ENCODE measurements at places on chromosomes 6 and 20.
A peak's percentile ranks its signal among the peaks of the same experiment; 100 is the strongest.

- DNase-seq, result peak; percentile 80
Measured at GRCh38 chr6:154154389-154154967, 115.4 kb downstream of the OPRM1 start.

GRCh38 chr20:62834967-62835730, 18.3 kb downstream of the COL9A3 start:
- DNase-seq, result no peak

GRCh38 chr20:53395188-53395923, 198.3 kb downstream of the ZNF217 start:
- no peak for DNase-seq

GRCh38 chr6:135311446-135312200, 130.5 kb downstream of the MYB start:
- no peak for DNase-seq

DNA sequence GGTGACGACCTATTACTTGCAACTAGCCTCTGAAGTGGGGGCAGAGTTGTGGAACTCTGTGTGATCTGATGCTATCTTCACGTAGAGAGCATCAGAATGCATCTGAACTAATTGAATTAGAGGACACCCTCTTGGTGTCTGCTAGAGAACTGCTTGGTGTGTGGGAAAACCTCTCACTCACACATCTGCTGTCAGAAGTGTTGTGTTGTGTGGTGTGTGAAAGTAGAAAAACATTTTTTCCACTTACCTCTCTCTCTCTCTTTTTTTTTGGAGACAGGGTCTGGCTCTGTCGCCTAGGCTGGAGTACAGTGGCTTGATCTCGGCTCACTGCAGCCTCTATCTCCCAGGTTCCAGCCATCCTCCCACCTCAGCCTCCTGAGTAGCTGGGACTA, 90.0 kb downstream of the CHMP4B start:
- DNase-seq, result no peak

- DNase-seq, result peak; percentile 78
Measured at GRCh38 chr20:62804627-62805154, at the start of gene OGFR. TSS of gene OGFR (plus strand) at chr20:62804835. CDS start at chr20:62804860, 25 bp downstream.

GRCh38 chr6:10033223-10033829, 381.5 kb downstream of the TFAP2A start:
- no peak for DNase-seq

DNA sequence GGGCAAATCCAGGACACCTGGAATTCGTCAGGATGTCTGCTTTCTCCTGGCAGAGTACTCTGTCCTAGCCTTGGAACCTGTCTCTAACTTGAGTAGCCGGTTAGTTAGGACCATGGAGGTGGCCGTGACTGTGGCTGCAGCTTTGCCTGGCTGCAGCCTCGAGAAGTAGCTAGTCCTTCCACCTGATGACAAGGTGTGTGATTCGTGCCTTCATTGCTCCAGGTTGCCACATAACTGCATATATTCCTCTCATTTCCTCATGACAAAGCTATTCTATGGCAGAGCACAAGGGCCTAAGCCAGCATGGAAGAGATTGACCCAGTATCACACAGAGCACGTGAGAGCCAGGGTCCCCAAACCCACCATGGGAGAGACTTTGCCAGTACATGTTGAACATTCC, 39.8 kb upstream of the KIF25 start:
- DNase-seq, result no peak

- no peak for DNase-seq
Measured at GRCh38 chr6:132683543-132683942, 24.6 kb upstream of the TAAR1 start.

- DNase-seq, result peak; percentile 35
Measured at GRCh38 chr6:99119109-99120031, 171.6 kb upstream of the FBXL4 start.

DNA sequence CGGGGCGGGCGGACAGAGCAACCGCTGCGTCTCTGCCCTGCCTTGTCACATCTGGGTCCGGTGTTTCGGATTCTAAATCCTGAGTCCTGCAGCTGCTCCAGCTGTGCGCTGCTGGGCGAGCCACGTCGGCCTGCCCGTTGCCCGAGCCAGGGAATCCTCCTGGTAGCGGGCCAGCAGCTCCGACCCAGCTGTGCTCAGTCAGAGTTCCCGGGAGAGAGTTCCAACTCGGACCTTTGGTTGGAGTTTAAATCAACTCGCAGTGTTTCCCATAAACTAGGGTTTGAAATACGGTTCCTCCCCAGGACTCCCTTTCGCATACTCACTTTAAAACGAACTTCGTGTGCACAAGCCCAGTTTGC, 315 bp upstream of the PDE10A start:
- no peak for DNase-seq

DNA sequence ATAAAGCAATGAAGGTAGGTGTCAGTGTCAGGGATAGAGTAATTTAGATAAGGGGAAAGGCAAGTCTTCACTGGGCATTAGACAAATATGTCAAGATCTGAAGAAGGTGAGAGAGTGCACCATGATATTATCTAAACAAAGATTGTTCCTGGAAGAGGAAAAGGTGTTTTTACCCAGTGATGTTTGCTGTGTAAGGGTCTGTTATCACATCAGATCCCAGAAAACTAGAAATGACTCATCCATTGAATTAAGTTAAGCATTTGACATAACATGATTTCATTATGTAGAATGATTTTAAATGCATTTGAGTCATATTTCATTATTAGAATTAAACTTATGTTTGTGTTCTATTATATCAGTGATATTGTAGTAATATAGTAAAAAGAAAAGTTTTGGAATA, 1279.5 kb upstream of the CITED2 start:
- DNase-seq, result no peak

- no peak for DNase-seq
Measured at GRCh38 chr6:125831659-125832058, 40.9 kb downstream of the NCOA7 start.

GRCh38 chr20:10540636-10541493, 105.8 kb downstream of the SLX4IP start:
- no peak for DNase-seq

- no peak for DNase-seq
Measured at GRCh38 chr20:51553897-51554486, 11.5 kb upstream of the NFATC2 start.

DNA sequence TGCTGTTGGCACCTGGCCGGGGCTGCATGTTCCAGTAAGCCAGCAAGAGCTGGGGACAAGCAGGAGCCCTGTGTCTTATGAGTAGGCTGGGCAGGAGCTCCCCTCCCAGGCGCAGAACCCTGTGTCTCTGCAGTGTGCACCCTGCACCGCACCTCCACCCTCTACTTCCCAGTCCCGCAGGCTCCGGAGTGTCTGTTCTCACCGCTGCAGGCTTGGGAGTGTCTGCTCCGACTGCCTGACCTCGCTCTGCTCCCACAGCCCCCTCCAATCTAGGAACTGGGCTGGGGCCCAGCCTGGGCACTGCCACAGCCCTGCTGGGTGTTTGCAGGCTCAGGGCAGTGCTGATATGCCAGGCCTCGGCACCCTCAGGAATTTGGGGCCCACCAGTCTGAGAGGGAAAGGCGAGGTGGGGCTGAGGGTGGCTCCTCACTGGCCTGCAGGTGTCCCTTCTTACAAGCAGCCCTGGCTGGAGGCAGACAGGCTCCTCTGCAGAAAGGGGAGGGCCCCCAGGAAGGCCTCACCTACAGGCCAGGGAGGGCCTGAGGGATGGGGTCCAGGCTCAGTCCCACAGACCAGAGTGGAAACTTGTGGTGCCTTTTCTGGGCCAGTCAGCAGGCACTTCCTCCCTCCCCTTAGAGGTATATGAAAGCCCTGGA, 871.6 kb upstream of the GJE1 start:
- no peak for DNase-seq

DNA sequence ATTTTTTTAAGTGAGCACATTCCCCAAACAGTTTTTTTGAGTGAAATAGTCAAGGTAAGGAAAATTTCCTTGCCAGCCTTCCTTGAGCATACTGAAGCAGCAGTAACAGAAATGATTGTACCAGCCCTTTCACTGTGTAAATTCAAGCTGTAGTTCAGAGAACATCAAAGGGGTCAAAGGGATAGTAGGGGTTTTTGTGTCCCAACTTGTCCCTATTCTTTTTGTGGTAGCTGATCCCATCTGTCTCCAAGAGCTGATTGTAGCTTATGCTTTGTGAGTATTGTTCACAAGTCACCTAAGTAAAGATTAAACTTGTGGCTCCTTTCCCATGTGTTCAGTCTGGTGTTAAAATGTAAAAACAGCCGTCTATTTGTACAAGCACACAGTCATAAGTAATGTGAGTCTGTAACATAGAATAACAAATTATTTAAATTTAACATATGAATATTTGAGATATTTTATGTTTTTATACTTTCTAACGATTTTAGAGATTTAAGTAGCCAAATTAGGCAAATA, 185.0 kb downstream of the CENPW start:
- no peak for DNase-seq

GRCh38 chr6:166553563-166554271, 32.8 kb downstream of the RAMACL start:
- no peak for DNase-seq

DNA sequence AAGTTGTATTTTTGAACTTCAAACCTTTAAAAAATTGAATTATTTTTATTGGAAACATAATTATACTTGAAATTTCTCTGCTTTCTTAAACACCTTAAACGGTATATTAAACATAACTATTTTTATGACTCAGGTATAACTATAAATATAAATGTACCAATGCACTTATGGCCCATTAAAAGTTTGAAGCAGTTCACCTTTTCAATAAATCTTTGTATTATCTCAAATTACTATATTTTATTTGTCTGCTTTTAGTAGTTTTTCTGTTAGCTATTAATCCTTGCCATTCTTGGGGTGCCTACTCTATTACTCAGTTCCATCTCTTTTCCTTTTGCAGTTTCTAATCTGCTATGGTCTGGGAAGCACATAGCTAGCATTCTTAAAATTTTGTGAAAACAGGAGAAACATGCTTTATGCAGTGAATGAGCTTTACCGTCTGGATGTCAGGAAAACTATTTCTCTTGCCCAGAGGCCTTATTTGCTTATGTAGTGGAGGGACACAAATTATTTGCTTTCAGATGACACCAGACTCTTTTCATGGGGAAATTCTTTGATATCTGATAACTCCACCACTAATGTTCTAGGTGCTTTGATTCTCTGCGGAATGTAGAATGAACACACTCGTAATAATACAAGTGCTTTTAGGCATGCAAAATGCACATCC, 378.9 kb upstream of the CITED2 start:
- no peak for DNase-seq

- DNase-seq, result no peak
Measured at GRCh38 chr6:11632795-11633511, 95.4 kb downstream of the TMEM170B start.

- no peak for DNase-seq
Measured at GRCh38 chr6:85130743-85131142, 319.1 kb upstream of the NT5E start.

GRCh38 chr6:25320459-25320858, 41.3 kb downstream of the CARMIL1 start:
- DNase-seq, result no peak

DNA sequence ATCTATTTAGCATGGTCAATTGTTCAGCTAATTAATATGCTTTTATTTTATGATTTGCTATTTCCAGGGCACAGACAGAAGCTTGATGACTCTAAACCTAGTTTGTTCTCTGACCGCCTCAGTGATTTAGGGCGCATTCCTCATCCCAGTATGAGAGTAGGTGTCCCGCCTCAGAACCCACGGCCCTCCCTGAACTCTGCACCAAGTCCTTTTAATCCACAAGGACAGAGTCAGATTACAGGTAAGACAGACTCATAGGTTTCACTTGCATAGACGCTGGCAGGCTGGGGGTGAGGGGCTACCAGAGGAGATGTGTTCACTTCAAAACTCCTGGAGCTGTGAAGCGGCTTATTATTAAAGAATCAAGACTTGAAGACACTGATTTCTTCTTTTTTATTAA, 114.1 kb upstream of the SUPT3H start:
- DNase-seq, result no peak

DNA sequence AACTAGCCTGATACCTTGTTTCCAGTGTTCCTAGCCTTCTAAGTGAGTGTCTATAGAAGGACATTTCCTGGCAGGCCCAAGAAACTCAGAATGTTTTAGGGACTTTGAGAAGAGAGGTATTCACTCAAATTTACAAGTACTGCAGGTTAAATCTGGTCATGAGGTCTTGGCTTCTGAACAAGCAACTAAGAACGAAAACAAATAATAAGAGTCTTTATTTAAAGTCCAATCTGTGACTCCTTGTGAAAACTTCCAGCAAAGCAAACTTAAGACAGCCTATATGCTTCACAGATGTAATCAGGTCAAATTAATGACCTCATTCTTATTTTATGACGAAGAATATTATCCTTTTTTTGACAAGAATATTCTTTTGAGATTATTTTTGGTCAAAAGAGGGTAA, 79.4 kb upstream of the PRSS16 start:
- no peak for DNase-seq

DNA sequence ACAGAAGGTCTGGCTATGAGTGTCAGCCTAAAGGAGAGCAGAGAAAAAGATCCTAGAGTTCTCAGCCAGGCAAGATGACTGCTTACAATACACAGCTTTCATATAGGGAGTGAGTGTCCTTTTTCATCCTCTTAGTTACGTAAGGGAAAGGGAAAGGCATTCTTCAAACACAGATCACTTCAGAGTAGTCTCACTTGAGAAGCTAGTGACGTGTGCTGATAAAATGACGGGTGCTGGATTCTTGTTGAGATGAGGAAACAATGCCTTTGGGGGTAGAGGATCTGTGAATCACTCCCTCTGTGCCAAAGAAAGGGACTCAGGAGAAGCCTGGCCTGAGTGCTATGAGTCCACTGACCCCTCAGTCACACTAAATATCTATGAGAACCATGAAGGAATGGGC, 117.3 kb downstream of the QRSL1 start:
- no peak for DNase-seq

GRCh38 chr6:46756469-46757213, 9.9 kb downstream of the ANKRD66 start:
- no peak for DNase-seq

DNA sequence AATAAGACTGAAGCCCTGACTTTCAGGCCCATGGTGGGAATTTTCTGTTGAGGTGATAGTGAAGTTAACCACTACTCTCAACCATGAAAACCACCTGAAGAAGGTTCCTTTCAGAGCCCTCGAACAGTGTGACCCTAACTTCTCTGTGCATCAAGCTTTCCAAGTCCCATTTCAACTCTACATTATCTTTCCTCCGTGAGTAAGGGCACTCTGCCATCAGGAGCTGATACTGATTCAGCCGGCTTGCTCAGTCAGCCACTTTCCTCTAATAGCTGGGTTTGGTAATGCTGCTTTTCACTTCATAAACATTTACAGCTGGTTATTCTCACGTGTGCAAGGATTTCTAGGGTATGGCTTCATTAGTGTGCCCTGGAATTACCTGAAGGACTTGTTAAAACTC, 10.7 kb upstream of the SLA2 start:
- no peak for DNase-seq

GRCh38 chr6:83270971-83271719, 78.0 kb downstream of the RWDD2A start:
- DNase-seq, result no peak

- DNase-seq, result peak; percentile 79
Measured at GRCh38 chr6:166775180-166775922, 148.3 kb upstream of the RPS6KA2 start.
